ENCODE measurements at places on chromosomes 2 and 18.

DNA sequence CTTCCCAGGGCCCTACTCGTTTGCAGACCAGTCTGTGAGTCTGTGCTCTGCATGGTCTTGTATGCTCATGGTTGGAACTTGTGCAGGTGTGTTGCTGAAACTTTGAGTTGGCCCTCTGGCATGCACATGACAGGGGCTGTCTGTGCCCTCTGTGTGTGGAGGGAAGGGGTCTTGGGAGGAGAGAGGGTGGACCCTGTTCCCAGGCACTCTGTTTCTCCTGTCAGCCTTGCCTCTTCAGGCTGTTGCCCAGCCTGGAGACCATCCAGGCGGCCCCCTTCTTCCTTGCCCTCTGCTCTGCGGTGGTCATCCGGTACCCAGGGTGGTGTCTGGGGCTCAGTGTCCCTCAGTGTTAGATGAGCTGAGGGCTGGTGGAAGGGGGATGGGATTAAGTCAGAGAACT lies 39.5 kb downstream of the TET3 start:
- no peak for DNase-seq

- no peak for DNase-seq
These were observed 96.4 kb downstream of the USP40 start for GRCh38 chr2:233470011-233470687.

DNA sequence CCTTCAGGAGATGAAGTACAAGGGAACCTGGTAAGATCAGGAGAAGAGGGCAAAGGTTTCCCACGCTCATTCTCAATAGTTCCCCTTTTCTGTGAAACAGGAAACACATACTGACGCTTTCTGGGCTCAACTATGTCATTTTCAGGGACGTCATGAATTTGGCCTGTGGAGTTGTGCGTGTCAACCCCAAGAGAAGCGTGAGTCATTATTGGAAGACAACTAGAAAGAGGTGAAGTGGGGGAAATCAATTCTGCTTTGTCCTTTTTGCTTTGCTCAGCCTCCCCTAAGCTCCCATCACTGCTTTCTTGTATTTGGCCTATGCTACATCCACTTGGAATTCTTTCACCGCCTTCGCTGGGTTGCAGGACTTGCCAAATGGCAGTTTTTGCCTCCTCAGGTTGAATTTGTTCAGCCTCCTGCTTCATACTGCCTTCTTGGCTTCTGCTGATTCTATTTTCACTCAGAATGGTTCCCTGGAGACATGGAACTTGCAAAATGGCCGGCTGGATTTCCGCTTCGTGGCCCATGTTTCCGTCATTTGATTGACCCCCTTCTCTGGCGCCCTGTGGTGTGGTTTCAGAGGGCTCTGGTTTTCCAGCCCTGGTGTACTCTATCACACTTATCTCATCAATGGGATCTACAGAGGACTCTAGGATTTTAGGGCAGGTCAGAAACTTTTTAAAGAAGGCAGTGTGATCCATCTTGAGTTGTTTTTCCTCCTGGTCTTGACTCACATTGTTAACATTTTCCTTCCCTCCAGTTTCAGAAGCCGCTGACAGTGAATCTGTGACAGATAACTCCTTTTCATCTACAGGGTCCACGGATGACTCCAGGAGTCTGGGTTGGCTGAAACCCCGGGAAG lies 93.3 kb downstream of the ALPK2 start:
- no peak for DNase-seq

DNA sequence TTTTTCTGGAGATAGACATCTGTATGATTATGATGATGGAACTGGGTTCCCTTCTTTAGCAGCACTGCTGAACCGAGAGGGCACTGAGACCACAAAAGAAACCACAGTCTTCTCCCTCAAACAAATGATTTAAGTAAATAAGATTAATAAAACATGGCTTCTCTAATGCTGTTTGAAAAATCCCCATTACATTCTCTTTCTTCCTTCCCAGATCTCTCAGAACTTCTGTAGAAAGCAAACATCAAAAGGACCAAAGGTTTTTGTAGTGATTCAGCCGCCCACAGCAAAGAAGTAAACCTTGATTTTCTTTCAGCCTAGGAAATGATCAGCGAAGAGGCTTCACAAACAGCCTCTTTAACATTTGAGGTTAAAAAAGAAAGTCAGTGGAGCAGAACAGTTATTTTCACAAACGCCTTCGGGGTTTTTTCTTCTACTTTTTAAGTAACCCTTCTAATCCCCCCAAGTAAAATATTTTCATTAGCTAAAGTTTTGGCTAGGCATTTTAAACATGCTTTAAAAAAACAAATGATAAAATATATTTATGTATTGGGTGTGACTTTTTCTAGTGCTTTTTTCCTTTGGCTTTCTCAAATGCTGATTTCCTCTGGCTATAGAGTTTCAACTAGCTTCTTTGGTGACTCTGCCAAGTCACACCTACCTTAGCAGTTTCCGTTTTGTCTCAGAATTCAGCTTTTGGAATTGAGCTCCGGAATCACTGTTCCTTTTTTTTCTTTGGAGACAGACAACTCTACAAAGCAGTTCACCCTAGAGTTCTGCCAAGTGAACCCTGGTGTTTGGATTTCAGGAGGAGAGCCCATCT lies 89.6 kb downstream of the UPP2 start:
- no peak for DNase-seq

DNA sequence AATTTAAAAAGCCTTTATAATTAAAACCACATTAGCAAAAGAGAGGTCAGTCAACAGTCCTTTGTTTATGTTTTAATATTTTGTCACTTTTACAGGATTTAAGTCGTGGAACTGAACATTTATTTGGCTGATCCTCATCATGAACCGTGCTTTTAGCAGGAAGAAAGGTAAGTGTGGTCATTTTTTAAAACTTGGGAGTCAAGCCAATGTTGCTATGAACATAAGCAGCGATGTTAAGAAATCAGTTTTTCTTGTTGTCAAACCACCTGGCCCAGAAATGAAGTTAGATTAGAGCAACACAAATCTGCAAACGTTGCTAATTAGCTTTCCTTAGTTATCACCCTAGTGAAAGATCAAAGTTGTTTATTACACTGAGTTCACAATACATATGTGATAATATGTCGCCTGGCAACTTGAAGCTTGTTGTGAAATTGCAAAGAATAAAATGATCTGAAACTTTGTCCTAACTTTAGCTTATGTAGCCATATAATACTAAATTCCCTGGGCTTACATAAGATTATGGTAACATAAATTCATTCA lies 186.0 kb downstream of the GULP1 start:
- DNase-seq, result no peak

- no peak for DNase-seq
These were observed 63.8 kb downstream of the SPTBN1 start for GRCh38 chr2:54519841-54520459.

GRCh38 chr2:118121986-118122524 lies 33.8 kb downstream of the INSIG2 start:
- no peak for DNase-seq

DNA sequence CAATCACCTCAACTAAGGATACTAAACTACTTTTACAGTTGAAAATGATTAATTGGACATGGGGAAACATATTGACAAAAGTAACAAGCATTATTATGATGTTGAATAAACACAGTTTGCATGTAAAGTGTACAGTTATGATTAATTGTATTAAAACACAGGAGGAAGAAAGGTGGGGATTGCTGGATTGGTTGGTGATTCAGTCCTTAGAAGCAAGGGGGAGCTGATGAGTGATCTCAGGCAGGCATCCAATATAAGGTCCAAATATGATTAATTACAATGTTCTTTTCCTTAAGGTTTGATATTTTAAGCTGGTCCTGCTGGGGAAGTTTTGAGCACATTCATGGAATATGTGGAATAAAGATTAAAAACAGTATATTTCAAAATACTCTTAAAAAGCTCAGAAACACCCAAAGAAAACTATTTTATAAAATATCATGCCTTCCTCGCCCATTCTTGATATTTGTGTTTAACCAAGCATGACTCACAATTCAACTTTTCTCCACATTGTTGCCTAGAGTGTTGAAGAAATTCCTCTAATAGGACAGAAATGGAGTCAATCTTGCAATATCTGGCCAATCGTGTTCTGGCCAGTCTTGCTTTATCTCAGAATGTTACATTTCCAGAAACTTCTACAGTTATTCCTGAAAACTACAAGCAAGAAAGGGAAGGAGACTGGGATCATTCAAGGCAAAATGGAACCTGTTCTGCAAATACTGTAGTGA lies 268.2 kb downstream of the RPIA start:
- no peak for DNase-seq

- DNase-seq, result no peak
These were observed 438.0 kb upstream of the CDH20 start for GRCh38 chr18:60895181-60895580.

DNA sequence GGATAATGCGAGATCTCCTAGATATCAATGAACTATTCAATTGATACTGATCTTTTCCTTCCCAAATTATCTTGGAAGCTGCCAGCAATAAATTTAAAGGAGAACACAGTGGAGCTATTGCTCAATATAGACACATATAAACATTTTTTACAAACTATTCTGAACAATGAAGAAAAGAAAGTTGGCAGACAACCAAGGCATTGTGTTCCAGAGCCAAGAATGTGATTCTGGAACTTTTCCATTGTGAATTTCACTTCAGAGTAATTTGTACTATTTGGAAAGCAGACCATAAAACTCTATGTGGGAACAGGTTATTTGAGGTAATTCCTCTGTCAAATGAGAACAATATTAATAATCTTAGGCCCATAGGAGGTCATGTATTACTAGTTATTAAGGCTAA lies 588.2 kb downstream of the IRS1 start:
- no peak for DNase-seq

- no peak for DNase-seq
These were observed 311.7 kb upstream of the PKDCC start for GRCh38 chr2:41736105-41736567.

GRCh38 chr2:98518101-98518500 lies 73.4 kb downstream of the INPP4A start:
- no peak for DNase-seq

- no peak for DNase-seq
These were observed 77.4 kb downstream of the THNSL2 start for GRCh38 chr2:88247531-88247930.

DNA sequence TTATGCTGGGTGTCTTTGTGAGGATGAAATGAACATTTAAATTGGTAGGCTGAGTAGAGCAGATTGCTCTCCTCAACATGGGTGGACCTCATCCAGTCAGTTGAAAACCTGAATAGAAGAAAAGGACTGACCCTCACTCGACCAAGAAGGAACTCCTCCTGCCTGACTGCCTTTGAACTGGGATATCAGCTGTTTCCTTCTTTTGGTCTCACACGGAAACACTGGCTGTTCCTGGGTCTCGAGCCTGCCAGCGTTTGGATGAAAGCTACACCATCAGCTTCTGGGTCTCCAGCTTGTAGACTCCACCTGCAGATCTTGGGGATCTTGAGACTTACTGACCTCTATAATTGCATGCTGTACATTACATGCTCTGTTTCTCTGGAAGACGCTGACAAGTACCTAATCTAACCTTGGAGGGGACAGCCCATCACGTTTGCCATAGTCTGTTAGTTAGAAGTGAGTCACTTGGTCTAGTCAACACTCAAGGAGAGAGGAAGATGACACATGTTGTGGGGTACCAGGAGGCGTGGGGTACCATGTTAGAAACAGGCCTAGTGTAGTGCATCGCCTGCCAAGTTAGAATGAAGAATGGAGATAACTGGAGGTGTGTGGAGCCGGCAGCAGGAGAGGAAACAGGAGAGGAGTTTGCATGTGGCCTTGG lies 267.0 kb downstream of the MREG start:
- DNase-seq, result no peak

DNA sequence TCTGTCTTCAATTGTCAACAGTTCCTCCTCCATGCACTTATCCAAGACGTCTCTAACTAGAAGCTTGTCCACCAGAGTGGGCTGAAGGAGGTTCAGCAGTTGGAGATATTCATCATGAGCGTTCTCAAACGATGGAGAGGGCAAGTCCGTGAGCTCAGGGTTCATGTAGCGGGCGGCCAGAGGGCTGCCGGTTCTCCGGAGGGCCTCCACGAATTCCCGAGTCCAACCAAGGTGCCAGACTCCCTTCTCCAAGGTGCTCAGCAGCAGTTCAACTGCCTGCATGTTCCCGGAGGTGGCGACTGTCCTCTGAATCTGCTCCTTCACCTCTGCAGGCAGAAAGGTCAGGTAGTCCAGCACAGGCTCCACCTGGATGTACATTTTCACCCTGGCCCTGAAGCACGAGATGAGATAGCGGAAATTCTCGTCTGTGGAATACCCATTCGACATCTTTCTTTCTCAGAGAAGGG lies 590 bp downstream of the IFIH1 start:
- no peak for DNase-seq

DNA sequence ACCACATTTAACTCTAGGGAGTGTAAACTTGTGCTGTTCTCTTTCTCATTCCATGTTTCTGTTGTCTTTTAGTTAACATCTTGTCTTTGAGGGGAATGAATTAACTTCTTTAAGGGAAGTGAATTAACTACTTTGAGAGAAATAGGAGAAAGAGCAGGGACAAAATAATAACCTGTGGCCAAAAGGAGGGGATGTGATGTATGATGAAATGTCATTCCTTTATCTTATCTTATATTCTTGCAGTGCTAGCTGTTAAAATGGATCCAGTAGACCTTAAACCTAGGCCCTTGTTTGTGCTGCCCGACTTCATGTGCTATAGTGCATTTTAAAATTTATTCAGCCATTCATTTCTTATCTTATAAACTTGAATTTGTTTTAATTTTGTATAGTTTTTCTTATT lies 18.4 kb downstream of the ABI2 start:
- DNase-seq, result no peak

DNA sequence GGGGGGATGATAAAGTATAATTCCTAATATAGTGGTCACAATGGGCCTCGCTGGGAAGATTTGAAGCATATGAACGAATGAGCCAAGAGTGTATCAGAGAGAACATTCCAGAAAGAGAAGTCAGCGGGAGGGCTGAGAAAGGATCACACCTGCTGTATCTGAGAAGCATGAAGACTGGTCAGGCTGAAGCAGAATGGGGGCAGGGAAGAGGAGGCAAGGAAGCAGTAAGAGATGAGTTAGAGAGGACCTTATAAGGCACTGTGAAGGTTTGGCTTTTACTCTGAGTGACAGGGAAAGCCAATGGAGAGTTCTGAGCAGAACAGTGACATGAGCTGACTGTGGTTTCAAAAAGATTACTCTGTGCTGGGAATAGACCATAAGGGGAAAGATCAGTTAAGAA lies 73.5 kb downstream of the CHN1 start:
- no peak for DNase-seq

GRCh38 chr18:35778850-35779627 lies 193.4 kb upstream of the RMP24 start:
- DNase-seq, result no peak
